ENCODE measurements at places on chromosomes 4 and X.

- DNase-seq, result no peak
Measured at GRCh38 chr4:176721459-176721858, 71.3 kb downstream of the VEGFC start.

DNA sequence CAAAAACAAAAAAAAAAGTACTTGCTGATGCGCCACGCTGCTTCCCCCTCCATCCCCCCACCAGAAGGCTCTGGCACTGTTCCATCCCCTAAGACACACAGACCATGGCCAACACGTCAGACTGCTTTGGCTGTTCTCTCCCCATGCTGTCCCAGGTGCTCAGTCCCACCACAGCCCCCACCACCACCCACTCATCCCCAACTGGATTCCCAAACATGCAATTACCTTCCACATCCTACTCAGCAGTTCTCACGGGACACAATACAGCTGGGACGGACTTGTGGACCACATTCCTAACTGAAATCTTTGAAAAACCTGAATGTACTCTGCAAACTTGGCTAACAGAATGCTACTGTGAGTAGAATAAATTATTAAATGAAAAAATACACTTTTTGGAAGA, 8.6 kb downstream of the FAT1 start:
- DNase-seq, result no peak

DNA sequence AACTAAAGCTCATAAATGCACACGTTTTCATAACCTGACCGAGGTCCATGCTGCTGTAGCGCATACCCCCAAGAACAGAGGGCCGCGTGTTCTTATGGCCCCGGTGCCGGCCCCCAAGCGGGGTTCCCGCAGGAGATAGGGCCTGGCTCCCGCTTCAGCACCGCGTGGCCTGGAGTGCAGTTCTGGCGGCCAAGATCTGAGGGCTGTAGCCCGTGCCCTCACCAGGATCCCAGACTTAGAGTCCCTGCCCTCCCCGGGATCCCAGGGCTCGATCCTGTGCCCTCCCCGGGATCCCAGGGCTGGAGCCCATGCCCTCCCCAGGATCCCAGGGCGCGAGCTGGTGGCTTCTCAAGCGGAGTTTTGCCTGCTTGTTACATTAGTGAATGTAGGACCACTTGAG, 1.0 kb upstream of the GRPEL1 start:
- no peak for DNase-seq

- DNase-seq, result no peak
Measured at GRCh38 chr4:99438405-99438780, 3.3 kb upstream of the ADH7 start.

DNA sequence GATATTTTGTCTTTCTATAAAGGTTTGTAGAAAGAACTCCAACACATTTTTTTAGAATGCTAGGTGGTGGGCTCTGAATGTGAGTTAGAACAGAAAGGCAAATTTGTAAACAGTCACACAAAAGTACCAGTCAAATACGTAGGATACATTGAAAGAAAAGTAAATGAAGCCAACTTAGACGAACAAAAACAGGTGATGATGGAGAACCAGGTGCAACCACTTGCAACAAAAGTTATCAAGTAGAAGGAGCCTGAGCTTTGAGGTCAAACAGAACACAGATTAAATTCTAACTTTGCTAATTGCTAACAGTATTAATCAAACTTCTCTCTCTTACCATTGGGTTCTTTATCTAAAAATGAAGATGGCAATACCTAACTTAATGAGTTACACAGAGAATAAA, 62.7 kb upstream of the DAPP1 start:
- DNase-seq, result no peak

GRCh38 chr4:150212927-150213326, 134.7 kb downstream of the DCLK2 start:
- DNase-seq, result peak; percentile 38

- no peak for DNase-seq
Measured at GRCh38 chr4:19429684-19430083, 822.0 kb upstream of the SLIT2 start.

GRCh38 chr4:114180481-114180880, 201.0 kb upstream of the ARSJ start:
- no peak for DNase-seq

GRCh38 chr4:61245069-61245714, 45.1 kb downstream of the ADGRL3 start:
- no peak for DNase-seq

GRCh38 chrX:2631743-2632532, 59.2 kb upstream of the CD99 start:
- no peak for DNase-seq

GRCh38 chr4:3611778-3612177, 79.6 kb upstream of the LRPAP1 start:
- DNase-seq, result no peak

Measured in NCI-H2081 (cell line).